Frontal cortex (tissue), 4 donors: ENCODE measurements at places on chromosomes 11 and 22. TPM values are rescaled to one million over a fixed set of nuclear protein-coding genes. Genes with fewer than 3 reads are reported as not detected.
A peak's percentile ranks its signal among the peaks of the same experiment; 100 is the strongest.

The TREH gene
- not detected for total RNA-seq

GRCh38 chr11:115942011-115942410 lies 437.8 kb upstream of the CADM1 start:
- no peak for DNase-seq

DNA sequence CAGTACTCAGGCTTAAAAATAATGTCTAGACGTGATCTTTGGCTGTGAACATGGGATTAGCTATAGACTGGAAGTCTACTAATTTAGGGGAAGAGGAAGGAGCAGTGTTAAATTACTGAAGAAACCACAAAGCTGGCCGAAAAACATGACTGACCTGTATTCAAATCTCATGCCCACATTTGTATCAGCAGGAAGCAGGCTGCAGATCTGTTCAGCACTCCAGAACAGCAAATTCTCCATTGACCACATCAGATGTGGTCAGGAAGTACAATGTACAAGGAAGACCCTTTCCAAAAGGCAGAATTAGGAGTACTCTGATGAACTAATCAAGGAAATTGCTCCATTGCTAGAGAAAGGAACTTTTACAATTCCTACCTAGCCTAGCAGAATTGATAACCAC lies 31.7 kb downstream of the DCDC1 start:
- no peak for DNase-seq

DNA sequence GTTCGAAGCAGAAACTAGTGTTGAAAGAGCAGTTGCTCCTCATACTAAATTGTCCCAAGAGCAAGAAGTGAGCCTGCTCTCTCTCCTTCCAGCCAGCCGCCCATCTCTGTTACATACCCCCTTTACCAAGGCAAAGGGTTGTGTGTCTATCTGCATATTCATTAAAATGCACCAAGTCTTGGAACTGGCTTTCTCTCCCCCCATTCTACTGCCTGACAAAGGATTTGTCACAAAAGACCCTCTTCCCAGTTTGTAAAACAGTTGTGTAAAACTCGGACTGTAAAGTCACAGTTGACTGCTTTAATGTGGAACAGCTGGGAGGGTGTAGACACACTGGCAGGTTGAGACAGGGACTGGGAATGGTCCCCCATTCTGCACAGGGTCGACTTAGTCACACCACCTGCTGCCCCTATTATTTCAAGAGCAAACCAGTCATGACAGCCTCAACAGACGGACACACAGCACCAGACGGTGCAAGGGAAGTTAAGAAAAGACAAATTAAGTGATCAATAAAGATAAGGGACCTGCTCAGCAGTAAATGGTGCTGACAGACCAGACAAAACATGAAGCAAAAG lies 60.0 kb upstream of the HTATIP2 start:
- no peak for DNase-seq

- no peak for DNase-seq
Measured at GRCh38 chr11:66624450-66624849, 8.0 kb downstream of the RBM14 start.

- DNase-seq = no peak
Measured at GRCh38 chr11:44333271-44334218, 23.6 kb upstream of the ALX4 start.

DNA sequence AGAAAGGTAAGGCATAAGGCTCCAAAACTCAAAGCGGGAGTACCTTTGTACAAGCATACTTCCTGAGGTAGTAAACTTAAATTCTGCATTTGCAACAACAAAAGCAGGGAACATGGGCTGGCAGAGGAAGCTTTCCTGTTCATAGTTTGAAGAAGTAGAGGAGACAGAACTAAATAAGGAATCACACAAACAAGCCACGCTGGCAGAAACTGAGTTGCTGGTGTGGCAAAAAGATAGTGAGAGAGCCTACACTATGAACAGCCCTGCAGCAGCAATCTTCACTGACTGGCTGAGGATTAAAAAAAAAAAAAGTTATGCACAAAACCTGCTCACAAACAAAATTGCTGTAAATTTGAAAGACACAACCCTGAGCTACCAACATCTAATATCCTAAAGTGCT lies 46.5 kb downstream of the FCHSD2 start:
- DNase-seq = no peak

The ACRV1 gene
- total RNA-seq = 0.82 TPM

The INS gene
- total RNA-seq = not detected

DNA sequence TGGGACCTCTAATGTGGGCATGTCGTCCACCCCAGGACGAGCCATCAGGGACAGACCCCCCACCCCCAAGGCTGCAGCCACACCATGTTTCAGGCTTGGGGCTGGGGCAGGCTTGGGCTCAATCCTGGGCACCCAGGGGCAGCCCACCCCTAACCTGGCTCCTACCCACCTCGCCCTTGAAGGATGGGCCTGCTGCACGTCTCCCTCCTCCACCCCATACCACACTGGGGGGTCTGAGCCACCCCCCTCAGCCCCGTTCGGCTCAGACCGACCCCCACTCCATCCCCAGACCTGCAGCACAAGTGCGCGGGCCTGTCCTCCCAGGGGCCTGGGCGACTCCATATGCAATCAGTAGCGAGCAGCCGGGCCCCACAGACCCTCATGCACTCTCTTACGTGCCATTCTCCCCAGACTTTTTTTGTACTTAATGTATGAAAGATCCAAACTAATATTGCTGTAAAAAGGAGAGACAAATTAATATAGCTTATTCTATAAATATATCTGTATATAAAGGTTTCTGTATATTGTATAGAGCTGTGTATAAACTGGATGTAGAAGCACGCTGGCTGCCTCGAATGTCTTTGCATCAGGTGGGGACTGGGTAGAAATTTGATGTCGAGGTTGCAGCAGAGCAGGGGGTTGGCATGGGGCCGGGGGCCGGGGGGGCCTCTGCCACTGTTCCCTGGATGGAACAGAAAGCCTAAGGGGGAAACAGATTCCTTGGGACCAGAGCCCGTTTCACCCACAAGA lies 5.8 kb upstream of the MYRF start:
- DNase-seq = no peak

The C11orf52 gene
- not detected for total RNA-seq

GRCh38 chr11:75775056-75775455 lies 6.5 kb downstream of the DGAT2 start:
- DNase-seq = no peak

- no peak for DNase-seq
Measured at GRCh38 chr11:92865352-92865751, 104.1 kb upstream of the MTNR1B start.

DNA sequence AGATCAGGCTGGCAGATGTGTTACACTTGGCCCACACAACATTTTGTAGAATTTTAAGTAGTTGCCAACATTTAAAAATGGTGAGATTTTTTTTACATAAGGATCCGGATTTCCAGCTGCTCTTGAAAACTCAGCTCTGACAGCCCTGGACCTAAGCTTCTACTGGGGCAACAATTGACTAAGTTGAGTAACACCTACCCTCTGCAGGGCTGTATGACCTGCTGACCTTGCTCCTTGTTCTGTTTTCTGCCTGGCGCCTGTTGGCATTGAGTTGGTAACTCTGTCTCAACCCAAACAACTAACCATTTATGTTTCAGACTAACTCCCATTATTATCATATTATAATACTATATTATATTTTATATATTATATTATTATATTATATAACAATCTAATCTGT lies 21.1 kb upstream of the LRRC55 start:
- no peak for DNase-seq

- peak; percentile 77 for DNase-seq
Measured at GRCh38 chr11:75142714-75143419, 8.0 kb upstream of the SLCO2B1 start.

The TUB gene
- 83.2 TPM for total RNA-seq

DNA sequence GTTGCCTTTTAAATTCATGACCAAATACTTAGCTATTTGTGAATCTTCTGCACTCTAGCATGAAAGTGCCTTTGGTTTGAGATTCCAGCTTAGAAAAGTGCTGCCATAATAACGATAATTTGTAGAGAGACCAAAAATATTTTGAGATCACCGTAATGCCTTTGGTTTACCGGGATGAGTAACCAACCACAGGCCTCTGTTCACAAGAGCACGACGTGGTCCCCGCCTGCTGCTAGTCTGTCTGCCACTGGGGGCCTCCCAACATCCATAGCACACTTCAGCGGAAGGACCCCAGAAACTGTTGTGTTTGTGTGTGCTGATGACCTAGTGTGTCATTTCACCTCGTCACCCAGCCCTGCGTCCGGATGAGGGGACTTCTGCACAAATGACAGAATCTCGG lies 67.0 kb upstream of the RASSF10 start:
- no peak for DNase-seq

DNA sequence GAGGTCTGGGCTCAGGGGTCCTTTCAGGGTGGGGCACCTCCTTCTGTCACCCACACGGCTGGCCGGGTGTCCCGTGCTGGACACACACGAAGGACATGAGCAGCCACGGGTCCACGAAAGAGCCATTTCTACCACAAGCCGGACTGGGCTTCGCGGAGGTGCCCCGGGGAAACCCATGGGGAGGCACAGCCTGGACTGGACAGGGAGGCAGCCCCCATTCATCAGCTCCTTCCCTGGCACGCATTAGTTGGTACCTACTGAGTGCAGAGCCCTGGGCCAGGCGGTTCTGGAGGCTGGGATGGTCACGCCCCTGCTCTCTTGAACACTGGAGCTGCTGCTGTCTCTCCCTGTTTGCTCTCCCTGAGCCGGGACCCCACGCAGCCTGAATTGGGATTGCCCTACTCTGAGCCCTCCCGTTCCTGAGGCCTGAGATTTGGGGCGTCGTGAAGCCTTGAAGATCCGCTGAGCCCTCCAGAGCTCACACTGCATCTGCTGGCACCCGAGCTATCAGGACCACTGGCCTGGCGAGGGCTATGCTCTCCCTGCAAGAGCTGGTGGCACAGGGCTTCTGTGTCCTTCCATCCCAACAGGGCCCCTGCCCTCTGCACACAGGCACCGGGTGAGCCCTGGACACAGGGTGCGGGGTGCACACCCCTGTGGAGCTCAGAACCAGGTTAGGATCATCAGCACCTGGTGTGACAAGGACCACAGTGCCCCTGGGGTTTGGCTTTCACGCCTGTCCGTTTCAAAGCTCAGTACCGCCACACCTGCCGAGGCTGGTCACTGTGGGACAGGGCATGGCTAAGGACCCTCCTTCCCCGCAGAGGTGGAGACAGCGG lies 84.6 kb downstream of the MYEOV start:
- no peak for DNase-seq

DNA sequence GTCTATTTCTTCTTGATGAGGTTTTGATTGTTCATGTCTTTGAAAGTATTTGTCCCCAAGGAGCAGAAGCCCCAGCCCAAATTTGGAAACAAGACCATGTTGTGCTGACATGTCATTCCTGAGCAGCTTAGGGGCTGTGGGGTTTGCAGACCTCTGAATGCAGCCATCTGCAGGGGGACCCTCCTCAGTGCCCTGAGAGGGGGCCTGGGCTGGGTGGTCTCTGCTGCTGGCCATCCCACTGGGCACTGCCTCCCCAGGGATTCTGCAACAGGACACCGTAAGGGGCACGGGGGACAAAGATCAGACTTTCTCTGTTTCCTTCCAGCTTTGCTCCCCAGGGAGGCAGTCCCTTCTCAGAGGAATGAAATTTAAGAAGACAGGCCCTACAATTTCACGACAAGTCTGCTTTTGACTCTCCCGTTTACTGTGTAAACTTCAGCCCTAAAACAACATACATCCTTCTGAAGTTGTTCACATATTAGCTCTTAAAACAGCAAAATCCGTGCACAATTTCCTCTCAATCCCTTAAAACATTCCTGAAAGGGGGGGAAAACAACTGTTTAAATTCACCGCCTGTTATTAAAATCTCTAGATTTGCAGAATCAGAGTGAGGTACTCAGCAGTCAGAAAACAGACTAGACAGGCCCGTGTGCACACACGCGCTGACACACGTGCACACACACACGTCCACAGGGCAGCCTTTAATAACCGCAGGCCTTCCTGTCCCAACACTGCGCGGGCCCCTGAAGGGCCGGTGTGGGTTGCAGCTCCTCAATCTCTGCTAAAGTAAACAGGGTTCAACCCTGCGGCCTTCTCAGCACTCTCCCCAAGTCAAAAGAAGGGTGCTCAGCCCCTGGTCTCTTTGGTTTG lies 109.8 kb downstream of the KCNQ1 start:
- no peak for DNase-seq

GRCh38 chr22:44336962-44337677 lies 24.4 kb upstream of the SHISAL1 start:
- no peak for DNase-seq

The C11orf87 gene
- 34.2 TPM for total RNA-seq

The TSSK2 gene
- not detected for total RNA-seq

The OR52B6 gene
- not detected for total RNA-seq

DNA sequence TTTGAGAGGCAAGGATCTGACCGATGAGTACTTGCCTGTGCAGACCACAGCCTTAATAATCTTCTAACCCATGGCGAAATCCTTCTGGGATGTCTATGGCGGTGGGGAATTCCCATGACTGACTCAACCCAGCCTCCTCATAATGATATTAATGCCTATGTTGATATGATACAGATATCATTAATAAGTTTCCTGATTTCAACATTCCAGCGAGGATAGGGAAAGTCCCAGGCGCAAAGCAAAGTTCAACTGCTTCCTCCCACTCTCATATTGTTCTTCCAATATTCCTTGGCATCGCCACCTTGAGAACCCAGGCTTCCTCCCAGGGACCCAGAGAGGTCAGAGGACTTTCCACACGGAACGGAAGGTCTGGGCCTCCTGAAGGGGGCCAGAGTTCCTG lies 110.3 kb upstream of the TMEM45B start:
- no peak for DNase-seq

The HBG1 gene
- total RNA-seq = 2.0 TPM

- DNase-seq = no peak
Measured at GRCh38 chr22:21594865-21595452, 27.4 kb downstream of the UBE2L3 start.

The ARCN1 gene
- total RNA-seq = 71.3 TPM

- no peak for DNase-seq
Measured at GRCh38 chr11:12999597-12999996, 9.5 kb upstream of the RASSF10 start.

DNA sequence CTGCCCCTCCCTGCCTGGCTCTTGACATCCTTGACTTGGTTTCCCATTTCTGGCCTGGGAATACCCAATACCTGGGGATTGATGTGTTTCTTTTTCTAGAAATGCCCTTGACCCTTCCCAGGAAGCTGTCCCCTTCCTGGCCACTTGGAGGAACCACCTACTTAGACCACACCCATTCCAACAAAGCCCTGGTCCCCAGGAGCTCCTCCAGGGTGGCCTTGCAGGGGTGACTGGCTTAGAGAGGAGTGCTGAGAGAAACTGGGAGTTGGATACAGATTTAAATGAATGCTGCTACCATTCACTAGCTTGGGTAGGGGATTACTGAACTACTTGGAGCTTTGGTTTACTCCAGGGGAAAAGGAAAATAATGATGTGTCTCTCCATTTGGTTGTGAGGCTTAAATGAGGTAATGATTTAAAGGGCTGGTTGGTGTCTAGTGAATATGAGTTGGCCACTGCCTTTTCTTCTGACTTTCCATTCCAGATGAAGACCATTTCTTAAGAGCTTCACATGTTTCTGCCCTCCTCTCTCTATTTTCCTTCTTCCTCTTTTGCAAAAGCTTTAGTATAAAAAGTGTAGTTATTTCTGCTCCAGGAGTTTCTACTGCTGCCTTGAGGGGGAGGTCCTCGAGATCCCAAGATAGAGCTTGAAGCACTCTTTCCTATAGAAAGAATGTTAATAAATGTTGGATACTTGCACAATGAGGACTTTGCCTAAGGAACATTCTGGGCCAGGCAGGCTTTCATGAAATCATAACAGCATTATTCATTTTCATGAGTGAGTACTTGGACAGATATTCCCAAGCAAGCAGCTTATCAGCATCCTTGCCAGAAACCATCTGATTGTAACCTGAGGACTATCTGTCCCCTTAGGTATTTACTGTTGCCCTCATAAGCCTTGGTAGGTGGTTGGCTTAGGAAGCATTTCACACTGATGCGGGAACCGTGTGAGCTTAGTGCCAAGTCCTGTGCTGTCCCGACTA lies 22.4 kb downstream of the PANX1 start:
- no peak for DNase-seq
